ENCODE measurements at places on chromosomes 7 and 10. TPM values are rescaled to one million over a fixed set of nuclear protein-coding genes. Genes with fewer than 3 reads are reported as not detected.

DNA sequence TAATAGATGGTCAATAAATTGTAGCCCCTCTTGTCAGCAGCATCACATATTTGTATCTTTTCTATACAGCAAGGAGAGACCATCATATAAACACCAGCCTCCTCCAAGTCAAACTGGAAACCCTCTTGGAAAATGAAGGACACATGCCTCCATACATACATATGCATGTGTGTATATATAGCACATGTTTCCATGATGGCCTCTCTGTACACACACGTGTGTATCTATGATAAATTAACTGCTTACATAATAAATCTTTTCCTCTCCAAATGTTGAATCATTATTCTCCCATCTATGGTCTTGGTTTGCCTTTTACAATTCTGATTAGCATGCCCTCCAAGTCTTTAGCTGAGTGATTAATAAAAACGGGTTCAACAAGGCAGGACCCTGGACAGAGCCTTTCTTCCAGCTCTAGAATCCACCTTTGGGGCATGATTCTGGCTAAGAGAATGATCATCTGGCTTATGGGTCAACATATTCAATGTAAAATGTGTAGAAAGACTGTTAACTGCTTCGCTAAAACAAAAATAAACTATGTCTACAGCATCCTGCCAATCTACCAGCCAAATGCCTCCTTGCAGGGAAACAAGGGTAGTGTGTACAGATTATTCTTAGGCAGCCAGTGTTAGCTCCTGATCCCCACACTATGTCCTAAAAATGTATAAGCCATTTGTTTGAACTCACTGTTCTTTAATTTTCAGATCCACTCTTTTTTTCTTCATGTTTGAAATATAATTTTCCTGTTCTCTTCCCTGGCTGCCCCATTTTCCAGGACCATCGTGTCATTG lies 70.0 kb downstream of the CRTAC1 start:
- H3K4me1 ChIP-seq: no peaks in the 10 kb centered on the region
- no peaks in the 10 kb centered on the region for H3K36me3 ChIP-seq
- no peak overlapping the region for H3K27ac ChIP-seq
- no peak for DNase-seq
- H3K4me3 ChIP-seq: no peak overlapping the region

The ADCYAP1R1 gene
- not detected for total RNA-seq

DNA sequence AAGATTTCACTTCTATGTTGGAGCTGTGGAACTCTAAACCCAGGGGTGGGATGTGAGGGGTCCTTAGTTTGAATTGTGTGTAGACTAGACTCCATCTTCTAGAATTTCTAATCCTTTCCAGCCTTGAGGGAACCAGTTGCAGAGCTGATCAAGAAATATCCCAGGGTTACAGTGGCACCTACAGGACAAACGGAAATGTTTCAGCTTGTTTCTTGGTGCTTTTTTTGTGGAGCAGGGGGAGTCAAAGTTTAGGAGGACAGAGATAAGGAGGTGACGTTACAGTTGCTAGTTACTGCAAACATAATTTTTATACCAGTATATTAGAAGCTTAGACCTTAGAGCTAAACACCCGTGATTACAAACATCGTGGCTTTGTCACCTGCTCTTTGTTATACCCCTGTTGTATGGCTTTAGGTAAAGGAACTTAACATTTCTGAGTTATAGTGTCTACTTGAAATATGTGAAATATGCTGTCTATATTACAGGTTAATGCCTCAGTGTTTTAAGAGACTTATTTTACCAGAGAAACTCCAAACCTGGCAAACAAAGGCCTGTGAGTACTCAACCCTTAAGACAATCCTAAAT lies 84.5 kb upstream of the DYNC1I1 start:
- no peak for DNase-seq
- H3K36me3 ChIP-seq: no peaks in the 10 kb centered on the region
- H3K27ac ChIP-seq: no peak overlapping the region
- no peaks in the 10 kb centered on the region for H3K4me1 ChIP-seq
- H3K4me3 ChIP-seq: no peak overlapping the region
- H3K27me3 ChIP-seq: no peaks in the 10 kb centered on the region

- no peak overlapping the region for H3K27ac ChIP-seq
- DNase-seq: no peak
- H3K27me3 ChIP-seq: no peaks in the 10 kb centered on the region
- no peaks in the 10 kb centered on the region for H3K4me1 ChIP-seq
Observed at GRCh38 chr10:121873236-121873635, 54.6 kb downstream of the ATE1 start.

The WDR86 gene
- not detected for total RNA-seq

DNA sequence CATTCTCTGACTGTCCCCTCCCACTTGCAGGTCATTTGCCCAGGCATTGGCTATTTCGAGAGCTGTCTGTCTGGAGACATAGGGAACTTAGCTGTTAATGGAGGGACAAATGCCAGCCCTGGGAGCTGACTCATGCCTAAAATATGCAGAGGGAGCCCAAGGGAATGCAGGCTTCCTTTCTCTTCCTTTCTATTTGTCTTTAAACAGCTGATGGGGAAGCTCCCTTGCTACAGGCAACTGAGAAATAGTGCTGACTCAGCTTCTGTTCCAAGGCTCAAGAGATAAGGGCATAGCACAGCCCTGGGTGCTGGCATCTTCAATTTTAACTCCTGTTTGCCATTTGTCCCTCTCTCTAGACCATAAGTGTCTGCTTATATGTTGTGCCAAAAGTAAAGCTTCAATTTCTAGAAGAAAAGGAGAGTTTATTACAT lies 82.7 kb upstream of the C1GALT1 start:
- no peaks in the 10 kb centered on the region for H3K36me3 ChIP-seq
- DNase-seq: no peak
- H3K4me3 ChIP-seq: no peak overlapping the region
- no peaks in the 10 kb centered on the region for H3K4me1 ChIP-seq
- H3K27ac ChIP-seq: no peak overlapping the region

- H3K4me3 ChIP-seq: no peak overlapping the region
- H3K27ac ChIP-seq: no peak overlapping the region
- H3K36me3 ChIP-seq: no peaks in the 10 kb centered on the region
- DNase-seq: no peak
- H3K27me3 ChIP-seq: no peaks in the 10 kb centered on the region
Observed at GRCh38 chr10:78357141-78358063, 323.7 kb downstream of the RPS24 start.

- no peak overlapping the region for H3K4me3 ChIP-seq
- no peaks in the 10 kb centered on the region for H3K4me1 ChIP-seq
- no peak for DNase-seq
- H3K36me3 ChIP-seq: no peaks in the 10 kb centered on the region
Observed at GRCh38 chr7:154791611-154792010, 211.3 kb downstream of the PAXIP1 start.

GRCh38 chr7:7799138-7799537 lies 80.7 kb upstream of the RPA3 start:
- H3K4me3 ChIP-seq: no peak overlapping the region
- no peak overlapping the region for H3K27ac ChIP-seq
- no peak for DNase-seq
- H3K27me3 ChIP-seq: no peaks in the 10 kb centered on the region
- no peaks in the 10 kb centered on the region for H3K4me1 ChIP-seq

DNA sequence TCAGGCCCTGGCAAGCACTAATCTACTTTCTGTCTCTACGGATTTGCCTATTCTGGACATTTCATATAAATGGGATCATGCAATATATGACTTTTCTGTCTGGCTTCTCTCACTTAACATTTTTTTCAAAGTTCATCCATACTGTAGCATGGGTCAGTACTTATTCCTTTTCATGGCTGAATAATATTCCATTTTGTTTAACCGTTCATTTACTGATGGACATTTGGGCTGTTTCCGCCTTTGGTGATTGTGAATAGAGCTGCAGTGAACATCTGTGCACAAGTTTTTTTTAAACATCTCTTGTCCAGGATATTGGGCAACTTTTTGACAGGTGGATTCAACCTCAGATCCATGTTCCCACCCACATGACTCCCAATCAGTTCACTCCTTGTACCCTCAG lies 31.0 kb downstream of the AIFM2 start:
- DNase-seq: no peak
- no peaks in the 10 kb centered on the region for H3K4me1 ChIP-seq
- H3K36me3 ChIP-seq: peaks cover 3% of the 10 kb centered on the region
- H3K4me3 ChIP-seq: no peak overlapping the region

The STEAP4 gene
- not detected for total RNA-seq

The KCP gene
- 0.32 TPM for total RNA-seq

The TAS2R41 gene
- total RNA-seq: 1.7 TPM

- no peak overlapping the region for H3K27ac ChIP-seq
- no peaks in the 10 kb centered on the region for H3K27me3 ChIP-seq
- H3K36me3 ChIP-seq: no peaks in the 10 kb centered on the region
- H3K4me3 ChIP-seq: no peak overlapping the region
Observed at GRCh38 chr10:92839191-92840085, 8.9 kb upstream of the EXOC6 start.

GRCh38 chr10:71359364-71360046 lies 37.2 kb upstream of the CDH23 start:
- H3K27me3 ChIP-seq: no peaks in the 10 kb centered on the region
- no peaks in the 10 kb centered on the region for H3K36me3 ChIP-seq
- H3K4me3 ChIP-seq: no peak overlapping the region
- H3K27ac ChIP-seq: no peak overlapping the region
- no peak for DNase-seq

GRCh38 chr10:104021246-104021645 lies 54.3 kb downstream of the SLK start:
- no peak overlapping the region for H3K4me3 ChIP-seq
- H3K4me1 ChIP-seq: no peaks in the 10 kb centered on the region
- H3K27ac ChIP-seq: no peak overlapping the region
- H3K27me3 ChIP-seq: no peaks in the 10 kb centered on the region
- peaks cover 85% of the 10 kb centered on the region for H3K36me3 ChIP-seq

GRCh38 chr10:95988702-95989101 lies 54.7 kb upstream of the CCNJ start:
- no peaks in the 10 kb centered on the region for H3K36me3 ChIP-seq
- no peak overlapping the region for H3K4me3 ChIP-seq
- no peaks in the 10 kb centered on the region for H3K27me3 ChIP-seq
- H3K4me1 ChIP-seq: no peaks in the 10 kb centered on the region

The SHH gene
- not detected for total RNA-seq

- H3K4me3 ChIP-seq: no peak overlapping the region
- H3K27ac ChIP-seq: no peak overlapping the region
Observed at GRCh38 chr7:16202303-16202702, 219.0 kb downstream of the CRPPA start.

DNA sequence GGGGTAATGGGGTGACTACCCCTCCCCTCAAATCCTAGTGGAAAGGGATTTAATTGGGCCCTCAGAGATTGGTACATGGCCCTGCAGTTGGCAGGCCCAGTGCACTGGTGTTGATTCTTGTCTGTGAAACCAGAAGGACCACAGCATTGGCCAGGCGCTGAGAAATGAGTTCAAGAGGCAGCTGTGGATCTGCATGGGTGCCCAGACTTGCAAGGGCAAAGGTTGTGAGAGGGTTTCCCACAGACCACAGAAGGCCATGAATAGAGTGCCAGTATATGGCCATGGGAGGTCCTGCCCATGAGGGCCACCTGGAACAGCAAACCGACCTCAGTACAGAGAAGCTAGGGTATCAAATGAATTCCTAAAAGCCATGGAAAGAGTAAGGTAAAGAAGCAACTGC lies 32.9 kb downstream of the TMEM168 start:
- no peaks in the 10 kb centered on the region for H3K4me1 ChIP-seq
- H3K27me3 ChIP-seq: no peaks in the 10 kb centered on the region
- no peaks in the 10 kb centered on the region for H3K36me3 ChIP-seq
- H3K27ac ChIP-seq: no peak overlapping the region

- H3K4me1 ChIP-seq: no peaks in the 10 kb centered on the region
- no peak for DNase-seq
- no peak overlapping the region for H3K27ac ChIP-seq
- no peaks in the 10 kb centered on the region for H3K27me3 ChIP-seq
Observed at GRCh38 chr7:120171406-120171805, 101.6 kb upstream of the KCND2 start.

DNA sequence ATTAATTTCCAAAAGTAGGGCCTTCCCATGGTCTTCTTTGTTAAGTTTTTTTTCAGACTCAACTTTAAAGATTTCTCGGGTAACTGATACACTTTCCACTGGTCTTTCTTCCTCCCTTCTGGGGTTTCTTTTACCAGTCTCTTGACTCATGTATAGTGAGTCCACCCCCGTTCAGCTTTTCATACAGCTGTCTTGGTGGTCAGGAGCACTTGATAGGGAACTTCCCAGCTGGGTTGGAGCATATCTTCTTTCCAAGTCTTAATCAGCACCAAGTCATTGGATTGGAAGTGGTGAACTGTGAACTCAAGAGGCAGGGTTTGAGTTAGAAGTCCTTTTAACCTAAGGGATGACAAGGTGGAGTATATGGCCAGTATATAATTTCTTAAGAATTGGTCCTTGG lies 29.2 kb upstream of the ELOVL3 start:
- no peak overlapping the region for H3K4me3 ChIP-seq
- no peaks in the 10 kb centered on the region for H3K4me1 ChIP-seq
- no peak overlapping the region for H3K27ac ChIP-seq
- no peaks in the 10 kb centered on the region for H3K36me3 ChIP-seq

GRCh38 chr10:79287973-79288723 lies 59.1 kb upstream of the PPIF start:
- H3K36me3 ChIP-seq: no peaks in the 10 kb centered on the region
- H3K27ac ChIP-seq: no peak overlapping the region
- H3K4me3 ChIP-seq: no peak overlapping the region
- H3K4me1 ChIP-seq: peaks cover 31% of the 10 kb centered on the region
- no peak for DNase-seq

The BEND7 gene
- total RNA-seq: not detected

GRCh38 chr7:105637755-105638154 lies 56.5 kb upstream of the EFCAB10 start:
- H3K4me3 ChIP-seq: no peak overlapping the region
- no peak for DNase-seq
- H3K27me3 ChIP-seq: no peaks in the 10 kb centered on the region
- peaks cover 16% of the 10 kb centered on the region for H3K36me3 ChIP-seq
- H3K27ac ChIP-seq: no peak overlapping the region

GRCh38 chr7:139725858-139726484 lies 51.8 kb downstream of the HIPK2 start:
- no peak overlapping the region for H3K27ac ChIP-seq
- no peaks in the 10 kb centered on the region for H3K36me3 ChIP-seq
- DNase-seq: no peak
- no peaks in the 10 kb centered on the region for H3K27me3 ChIP-seq
- H3K4me3 ChIP-seq: no peak overlapping the region

DNA sequence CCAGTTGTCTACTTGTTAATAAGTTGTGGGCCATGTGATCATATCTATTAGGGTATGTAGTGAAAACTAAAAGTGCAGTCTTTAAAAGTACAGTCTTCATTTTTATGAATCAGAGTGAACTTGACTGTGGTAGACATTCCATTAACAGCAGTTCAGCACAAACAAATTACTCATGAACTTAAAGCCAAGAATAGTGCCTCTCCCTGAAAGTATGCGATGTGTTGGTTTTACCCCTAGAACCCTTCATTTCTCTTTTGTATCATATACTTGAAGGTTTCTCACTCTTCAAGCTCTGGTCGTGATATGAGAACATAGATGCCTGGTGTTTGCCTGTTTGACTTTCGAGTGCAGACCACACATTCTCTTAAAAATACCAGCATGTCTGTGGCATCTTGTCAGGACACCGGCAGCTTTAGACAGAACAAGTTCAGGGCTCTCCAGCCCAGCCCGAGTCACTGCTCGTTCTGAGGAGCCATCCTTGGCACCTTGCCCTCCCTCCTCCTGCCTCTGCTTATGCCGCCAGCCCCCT lies 159.3 kb downstream of the LCOR start:
- H3K36me3 ChIP-seq: no peaks in the 10 kb centered on the region
- no peak overlapping the region for H3K4me3 ChIP-seq
- DNase-seq: no peak
- H3K27ac ChIP-seq: no peak overlapping the region

The FHIP2A gene
- total RNA-seq: 28.2 TPM

All from naive thymus-derived CD4-positive, alpha-beta T cell (primary cell).